ENCODE measurements at places on chromosomes 7 and 10.

DNA sequence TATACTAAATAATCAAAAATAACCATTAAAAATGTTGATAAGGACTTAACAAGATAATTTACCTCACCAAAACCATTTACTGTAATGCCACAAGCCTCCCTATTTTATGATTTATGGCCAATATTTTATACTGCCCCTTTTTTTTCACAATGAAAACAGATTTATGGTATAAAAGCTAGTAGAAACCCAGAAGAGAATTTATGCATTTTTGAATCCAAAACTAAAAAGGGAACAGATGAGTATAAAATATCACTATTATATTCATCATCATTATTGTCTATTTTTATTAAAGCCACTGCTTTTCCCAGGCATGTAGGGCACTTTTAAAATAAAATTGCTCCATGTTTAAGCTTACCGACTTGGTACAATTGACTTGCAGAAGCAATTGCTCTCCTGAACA lies 425.0 kb downstream of the PHTF2 start:
- no peak for DNase-seq

DNA sequence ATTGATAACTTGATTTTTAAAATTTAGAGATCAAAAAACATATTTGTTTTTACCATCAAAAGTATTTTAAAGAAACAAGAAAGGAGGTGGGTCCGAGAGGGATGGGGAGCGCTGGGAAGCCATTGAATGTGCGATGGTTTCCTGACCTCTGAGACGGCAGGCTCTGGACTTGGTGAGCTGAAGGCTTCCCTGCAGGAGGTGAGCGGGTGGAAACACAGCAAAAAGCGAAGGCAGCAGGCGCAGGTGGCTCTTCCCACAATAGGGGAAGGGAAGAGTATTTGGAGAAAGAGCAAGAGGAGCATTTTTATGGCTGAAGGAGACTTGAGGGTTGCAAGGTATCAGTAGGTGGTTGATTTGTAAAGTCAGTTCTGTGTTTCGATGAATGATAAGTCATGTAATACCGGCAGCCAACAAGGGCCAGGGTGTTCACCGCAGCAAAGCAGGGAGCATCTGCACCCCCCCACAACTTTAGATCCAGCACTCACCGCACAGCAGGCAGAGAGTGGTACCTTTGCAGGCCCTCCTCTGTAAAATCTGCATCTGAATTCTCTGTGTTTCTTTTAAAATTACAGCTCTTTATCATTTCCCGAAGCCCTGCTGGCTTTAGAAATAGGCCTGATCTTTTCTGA lies 10.5 kb downstream of the C10orf53 start:
- no peak for DNase-seq

GRCh38 chr10:31739146-31739545 lies 189.5 kb downstream of the ARHGAP12 start:
- DNase-seq, result no peak

DNA sequence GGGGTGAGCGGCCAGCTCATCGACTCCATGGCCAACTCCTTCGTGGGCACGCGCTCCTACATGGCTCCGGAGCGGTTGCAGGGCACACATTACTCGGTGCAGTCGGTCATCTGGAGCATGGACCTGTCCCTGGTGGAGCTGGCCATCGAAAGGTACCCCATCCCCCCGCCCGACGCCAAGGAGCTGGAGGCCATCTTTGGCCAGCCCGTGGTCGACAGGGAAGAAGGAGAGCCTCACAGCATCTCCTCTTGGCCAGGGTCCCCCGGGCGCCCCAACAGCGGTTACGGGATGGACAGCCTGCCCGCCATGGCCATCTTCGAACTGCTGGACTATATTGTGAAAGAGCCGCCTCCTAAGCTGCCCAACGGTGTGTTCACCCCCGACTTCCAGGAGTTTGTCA lies 17.4 kb upstream of the TSPAN33 start:
- DNase-seq, result no peak

- no peak for DNase-seq
Observed at GRCh38 chr7:5283421-5284303, 919 bp downstream of the SLC29A4 start.

DNA sequence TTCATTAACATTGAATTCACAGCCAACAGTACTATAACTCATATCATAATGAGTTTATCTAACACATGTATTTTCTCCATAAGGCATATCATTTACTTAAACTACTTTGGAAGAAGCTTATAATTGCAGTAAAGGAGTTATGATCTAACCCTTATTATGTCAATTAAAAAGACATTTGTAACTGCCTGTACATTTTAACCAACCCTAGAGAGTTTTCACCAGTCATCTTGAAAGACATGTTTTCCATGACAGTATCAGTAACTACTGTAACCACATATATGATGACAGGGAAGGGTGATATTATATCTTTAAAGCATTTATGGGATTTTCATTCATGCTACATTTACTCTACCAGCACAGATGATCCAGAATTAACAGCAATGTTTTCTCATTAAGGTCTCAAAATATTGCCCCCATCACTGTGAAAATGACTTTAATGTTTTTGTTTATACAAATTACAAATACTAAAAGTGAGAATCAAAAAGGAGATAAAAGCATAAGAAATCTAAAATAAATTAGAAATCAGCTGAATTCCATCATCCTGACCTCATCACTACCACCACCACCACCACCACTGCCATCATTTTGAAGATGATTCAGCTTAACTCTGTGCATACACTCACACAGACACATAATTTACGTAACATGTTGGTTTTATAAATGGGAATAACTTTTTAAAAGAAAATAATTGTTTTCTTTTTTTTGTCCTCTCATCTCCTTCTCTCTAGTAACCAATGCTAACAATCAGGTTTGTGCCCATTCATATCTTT lies 53.6 kb downstream of the MKLN1 start:
- DNase-seq, result no peak

GRCh38 chr7:44232396-44232795 lies 31.6 kb downstream of the YKT6 start:
- no peak for DNase-seq

DNA sequence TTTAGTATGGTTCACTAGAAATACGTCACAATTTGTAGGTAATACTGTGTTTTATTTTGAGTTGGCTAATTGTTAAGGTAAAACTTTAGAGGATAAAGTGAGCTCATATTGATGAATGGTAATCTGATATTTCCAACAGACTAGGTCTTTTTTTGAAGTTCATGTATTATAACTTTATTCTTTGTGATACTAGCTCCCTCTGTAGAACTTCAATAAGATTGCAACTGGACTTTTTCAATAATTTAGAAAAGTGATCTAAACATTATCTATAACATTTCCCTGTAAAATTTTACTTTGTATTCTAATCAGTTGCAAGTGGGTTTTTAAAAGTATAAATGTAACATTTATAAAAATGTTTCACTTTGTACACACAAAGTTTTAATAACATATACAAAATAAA lies 83.5 kb downstream of the ADK start:
- no peak for DNase-seq

- no peak for DNase-seq
Observed at GRCh38 chr7:4820967-4821471, 40.8 kb downstream of the PAPOLB start.

GRCh38 chr10:17344206-17344605 lies 110.2 kb downstream of the ST8SIA6 start:
- DNase-seq, result no peak

DNA sequence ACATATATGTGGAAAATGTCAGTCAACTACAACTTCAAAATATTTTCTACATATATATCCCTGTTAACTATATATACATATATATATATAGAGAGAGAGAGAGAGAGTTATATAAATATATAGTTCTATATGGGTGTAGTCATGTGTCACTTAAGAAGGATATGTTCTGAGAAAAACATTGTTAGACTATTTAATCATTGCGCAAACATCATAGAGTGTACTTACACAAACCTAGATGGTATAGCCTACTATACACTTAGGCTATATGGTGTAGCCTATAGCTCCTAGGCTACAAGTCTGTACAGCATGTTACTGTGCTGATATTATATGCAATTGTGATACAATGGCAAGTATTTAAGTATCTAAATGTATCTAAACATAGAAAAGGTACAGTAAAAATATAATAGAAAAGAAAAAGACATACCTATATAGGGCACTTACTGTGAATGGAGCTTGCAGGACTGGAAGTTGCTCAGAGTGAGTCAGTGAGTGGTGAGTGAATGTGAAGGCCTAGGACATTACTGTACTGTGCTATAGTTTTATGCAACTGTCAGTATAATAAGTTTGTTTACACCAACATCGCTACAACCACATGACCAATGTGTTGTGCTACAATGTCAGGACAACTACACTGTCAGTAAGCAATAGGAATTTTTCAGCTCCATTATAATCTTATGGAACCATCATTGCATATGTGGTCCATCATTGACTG lies 18.0 kb upstream of the FGL2 start:
- DNase-seq, result no peak

GRCh38 chr7:117273814-117274225 lies 49.0 kb downstream of the WNT2 start:
- no peak for DNase-seq

GRCh38 chr7:88268858-88269257 lies 37.8 kb downstream of the STEAP4 start:
- DNase-seq, result no peak

GRCh38 chr7:142560166-142560565 lies 189.1 kb upstream of the PRSS1 start:
- no peak for DNase-seq

DNA sequence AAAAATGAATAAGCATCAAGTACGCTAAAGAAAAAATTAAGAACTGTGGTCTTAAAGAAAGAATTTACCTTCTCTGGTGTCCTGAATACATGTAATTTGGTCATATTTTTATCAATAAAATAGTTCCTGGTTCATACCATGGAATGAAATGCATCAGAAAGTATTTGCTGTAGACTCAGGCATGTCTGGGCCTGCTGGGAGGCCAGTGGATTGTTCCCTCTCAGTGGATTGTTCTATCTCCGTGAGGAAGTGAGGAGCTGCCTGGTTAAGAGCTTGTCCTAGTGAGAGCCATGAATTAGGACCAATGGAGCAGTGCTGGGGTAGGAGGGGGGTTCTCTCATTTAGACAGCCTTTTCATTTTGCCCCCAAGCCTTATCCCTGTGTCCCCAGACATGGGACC lies 211.7 kb upstream of the HABP2 start:
- no peak for DNase-seq

DNA sequence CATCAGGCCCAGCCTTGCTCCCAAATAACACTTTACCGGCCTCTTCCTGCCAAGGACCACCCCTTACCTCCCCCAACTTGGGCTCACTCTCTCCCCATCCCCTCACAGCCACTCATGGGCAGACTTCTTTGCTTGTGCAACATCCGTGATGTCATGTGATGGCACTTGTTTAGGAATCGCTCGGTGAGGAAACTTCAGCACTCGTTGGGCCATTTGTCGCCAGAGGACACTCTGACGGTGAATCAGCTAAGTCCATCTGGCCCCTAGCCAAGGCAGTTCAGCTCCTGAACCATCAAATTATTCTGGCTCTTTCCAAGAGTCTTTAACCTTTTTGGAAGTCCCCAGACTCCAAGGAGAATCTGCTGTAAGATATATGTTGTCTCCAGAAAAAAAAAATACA lies 19.2 kb downstream of the BTBD16 start:
- DNase-seq, result no peak

- DNase-seq, result peak; percentile 87
Observed at GRCh38 chr7:70693686-70694433, 438.1 kb upstream of the GALNT17 start.

DNA sequence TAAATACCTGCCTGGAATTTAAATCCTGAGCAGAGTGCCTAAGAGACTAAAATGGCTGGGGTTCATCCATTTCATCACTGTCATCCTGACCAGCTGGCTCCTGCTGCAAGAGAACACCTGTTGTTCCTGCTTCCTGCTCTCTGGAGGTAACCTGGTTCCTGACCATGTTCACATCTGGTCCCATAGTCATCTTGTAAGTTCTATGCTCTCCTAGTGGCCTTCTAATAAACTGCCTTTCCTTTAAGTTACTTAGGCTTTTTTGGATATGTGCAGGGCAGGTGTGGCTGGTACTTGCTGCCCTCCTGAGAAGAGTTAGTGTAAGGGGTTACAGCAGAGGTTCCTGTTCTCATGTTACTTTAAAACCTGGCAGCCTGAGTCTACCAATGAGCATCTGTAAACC lies 80.0 kb downstream of the NRCAM start:
- DNase-seq, result no peak

- no peak for DNase-seq
Observed at GRCh38 chr7:137564677-137565076, 221.1 kb upstream of the PTN start.

GRCh38 chr7:34309116-34309515 lies 348.9 kb upstream of the NPSR1 start:
- DNase-seq, result no peak

GRCh38 chr10:120328647-120329046 lies 128.4 kb upstream of the PLPP4 start:
- DNase-seq, result no peak

GRCh38 chr10:106958589-106959361 lies 205.7 kb downstream of the SORCS1 start:
- DNase-seq, result no peak

DNA sequence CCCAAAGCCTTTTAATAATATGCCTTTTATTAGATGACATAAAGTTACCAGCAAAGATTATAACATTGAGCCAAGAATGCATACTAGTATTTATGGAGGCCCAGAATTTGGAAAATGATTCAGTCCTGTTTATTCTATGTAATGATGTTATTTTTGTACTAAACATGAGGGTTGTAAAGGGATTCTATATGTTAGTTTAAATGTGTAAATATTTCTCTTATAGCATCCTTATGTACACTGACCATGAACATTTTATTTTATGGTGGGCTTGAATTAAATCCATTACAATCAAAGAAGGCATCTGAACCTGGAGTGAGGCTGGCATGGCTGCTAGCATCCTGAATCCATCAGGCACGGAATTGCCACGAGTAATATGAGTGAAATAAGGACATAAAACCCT lies 80.2 kb downstream of the RAB18 start:
- DNase-seq, result no peak

GRCh38 chr7:48511080-48511479 lies 339.8 kb downstream of the ABCA13 start:
- DNase-seq, result no peak

GRCh38 chr7:36300696-36301350 lies 88.8 kb upstream of the ANLN start:
- no peak for DNase-seq

DNA sequence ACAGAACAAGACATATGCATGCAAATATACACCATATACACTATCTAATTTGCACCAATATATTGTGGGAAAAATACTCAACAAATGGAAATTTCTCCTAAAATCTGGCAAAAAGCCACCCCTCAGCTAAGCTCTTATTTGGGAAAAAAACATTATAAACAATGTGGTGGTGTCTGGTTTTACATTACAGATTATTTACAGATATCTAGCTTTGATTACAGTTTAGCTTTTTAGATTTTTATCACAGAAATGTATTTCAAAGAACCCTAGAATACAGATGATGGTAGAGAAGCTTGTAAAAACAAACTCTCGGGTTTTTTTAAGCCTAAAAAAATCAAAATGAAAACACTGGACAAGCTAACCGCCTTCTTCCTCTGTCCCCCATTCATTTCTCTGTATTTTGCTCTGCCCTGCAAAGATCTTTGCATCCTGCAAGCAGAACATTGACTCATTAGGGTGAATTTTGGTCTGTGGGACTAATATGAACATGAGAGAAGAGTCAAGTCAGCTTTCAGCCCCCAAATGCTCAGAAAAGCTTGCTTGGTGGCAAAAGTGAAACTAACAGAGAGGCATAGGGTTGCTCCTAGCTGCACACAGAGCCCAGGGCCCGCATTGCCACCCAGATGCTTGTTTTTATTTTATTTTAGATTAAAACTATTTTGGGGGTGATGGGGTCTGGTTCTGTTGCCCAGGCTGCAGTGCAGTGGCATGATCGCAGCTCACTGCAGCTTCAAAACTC lies 88.8 kb upstream of the LYZL1 start:
- DNase-seq, result no peak

All from GM13976 (cell line).